Stimulated activated CD4-positive, alpha-beta T cell treated with anti-CD3 and anti-CD28 coated beads, Interleukin-2, amount 100 ng/mL, for 24 hours (primary cell): ENCODE measurements at places on chromosomes 1 and 21.

- peak; percentile 24 for DNase-seq
These were observed 24.3 kb downstream of the EBNA1BP2 start for GRCh38 chr1:43147625-43148327.

- no peak for DNase-seq
These were observed 44.9 kb upstream of the FOXD3 start for GRCh38 chr1:63277195-63278192.

DNA sequence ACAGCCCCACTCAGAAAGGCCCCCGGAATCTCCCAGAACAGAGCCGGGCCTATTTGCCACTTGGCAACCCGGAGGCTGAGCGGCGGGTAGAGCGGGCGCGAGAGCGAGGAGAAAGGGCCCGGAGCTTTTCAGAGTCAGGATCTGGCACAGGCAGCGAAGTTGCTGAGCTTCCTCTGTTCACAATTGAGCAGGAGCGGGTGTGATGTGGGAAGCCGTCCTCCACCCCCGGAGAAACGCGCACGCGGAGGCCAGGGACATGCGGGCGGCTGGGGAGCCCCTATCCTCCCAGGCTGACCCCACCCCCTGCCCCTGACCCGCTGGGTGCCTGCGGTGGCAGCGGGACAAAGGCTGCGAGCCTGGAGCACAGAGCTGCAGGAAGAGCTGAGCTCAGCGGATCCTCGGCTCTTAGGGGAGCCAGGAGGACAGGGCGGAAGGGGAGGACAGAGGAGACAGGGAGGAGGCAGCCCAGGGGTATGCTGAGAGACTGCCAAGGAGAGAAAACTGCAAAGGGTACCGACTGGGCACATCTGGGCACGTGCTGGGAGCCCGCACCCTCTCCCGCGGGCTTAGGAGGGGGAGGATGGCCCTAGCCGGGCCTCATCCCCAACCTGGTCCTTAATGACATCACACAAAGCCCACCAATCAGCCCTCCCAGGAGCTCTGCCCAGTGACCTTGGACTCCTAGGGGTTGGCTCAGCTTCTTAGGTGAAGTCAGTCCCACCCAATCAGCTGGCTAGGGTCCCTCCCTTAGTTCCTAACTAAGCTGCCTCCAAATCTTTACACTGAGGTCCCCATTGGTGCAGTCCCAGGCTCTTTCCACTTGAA lies 9.3 kb downstream of the KIF21B start:
- no peak for DNase-seq

DNA sequence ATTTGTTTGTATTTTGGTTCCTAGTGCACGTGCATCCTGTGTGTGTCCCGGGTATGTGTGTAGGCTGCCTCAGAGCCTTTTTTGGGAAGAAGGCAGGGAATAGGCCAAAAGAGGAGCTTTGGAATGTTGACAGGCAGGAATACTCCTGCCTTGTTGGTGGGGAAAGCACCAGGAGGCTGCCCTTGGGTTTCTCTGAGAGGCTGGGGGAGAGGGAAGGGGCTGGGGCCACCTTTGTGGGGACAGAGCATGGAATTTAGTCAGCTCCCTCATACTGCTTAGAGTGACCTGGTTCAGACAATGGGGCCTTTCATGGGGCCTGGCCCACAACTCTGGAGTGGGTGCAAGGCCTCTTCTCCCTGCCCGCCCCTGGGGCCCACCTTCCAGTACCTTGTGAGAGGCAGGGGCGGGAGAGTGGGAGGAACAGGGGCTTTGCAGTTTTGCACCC lies 31.3 kb downstream of the ACOT11 start:
- DNase-seq, result no peak

GRCh38 chr1:29875557-29876028 lies 639.3 kb downstream of the PTPRU start:
- no peak for DNase-seq

DNA sequence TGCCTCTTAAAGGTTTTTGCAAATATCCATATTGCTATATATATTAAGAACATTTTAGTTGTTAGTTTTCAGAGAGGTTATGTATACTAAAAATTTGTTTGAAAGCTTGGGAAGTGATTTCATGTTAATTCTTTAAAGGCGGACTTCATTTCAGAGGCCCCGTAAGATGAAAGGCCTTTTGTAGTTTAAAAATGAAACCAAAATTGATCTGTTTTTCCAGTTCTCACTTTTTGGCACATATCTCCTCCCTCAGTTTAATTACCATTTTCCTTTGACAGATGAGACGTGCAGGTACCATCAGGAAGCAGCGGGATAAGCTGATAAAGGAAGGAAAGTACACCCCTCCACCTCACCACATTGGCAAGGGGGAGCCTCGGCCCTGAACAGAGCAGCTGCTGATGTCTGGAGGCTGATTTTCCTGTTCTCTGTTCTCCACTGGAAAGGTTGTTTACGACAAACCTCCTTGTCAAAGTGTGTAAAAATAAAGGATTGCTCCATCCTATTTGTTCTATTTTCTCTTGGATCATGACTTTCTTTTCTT lies 8.0 kb downstream of the NDUFS5 start:
- no peak for DNase-seq

- no peak for DNase-seq
These were observed 84.7 kb downstream of the PHTF1 start for GRCh38 chr1:113674591-113674990.

- DNase-seq, result peak; percentile 74
These were observed 712 bp upstream of the LAMB3 start for GRCh38 chr1:209652873-209653401.

- no peak for DNase-seq
These were observed 25.3 kb upstream of the ITLN1 start for GRCh38 chr1:160910170-160910750.

DNA sequence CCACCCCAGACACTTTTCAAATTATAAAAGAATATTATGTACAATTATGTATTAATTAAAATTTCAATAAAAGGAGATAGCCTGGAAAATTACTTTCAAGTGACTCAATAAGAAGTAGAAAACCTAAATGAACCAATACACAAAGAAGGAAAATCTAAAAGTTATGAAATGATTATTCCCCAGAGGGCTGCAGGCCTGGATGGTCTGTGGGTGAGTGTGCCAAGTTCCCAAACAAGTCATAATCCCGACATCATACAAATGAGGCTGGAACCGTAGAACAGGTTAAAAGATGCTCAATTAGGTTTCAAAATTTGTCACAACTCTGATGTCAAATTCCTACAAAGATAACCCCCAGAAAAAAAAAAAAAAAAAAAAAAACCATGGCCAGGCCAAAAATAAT lies 12.7 kb downstream of the SPATC1L start:
- no peak for DNase-seq

DNA sequence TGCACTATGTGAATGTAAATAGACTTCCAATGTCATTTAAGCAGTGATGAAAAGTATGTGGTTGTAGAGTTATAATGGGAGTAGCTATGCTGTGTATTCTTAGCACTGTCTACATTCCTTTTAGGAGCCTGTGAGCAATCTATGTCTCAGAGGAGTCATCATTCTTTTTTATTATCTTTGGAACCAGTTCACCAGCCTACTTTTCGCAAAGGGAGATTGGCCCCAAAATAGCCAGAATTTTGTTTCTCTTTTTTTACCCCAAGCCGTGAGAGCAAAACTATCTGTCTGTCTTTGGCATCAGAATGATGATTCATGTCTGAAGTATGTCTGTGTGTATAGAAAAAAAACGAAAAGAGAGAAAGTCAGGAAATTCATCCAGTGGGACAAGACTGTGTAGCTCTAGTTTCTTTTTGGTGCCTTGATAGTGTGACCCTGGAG lies 44.2 kb downstream of the OSBPL9 start:
- no peak for DNase-seq

- no peak for DNase-seq
These were observed 30.4 kb downstream of the B3GALNT2 start for GRCh38 chr1:235473806-235474205.

DNA sequence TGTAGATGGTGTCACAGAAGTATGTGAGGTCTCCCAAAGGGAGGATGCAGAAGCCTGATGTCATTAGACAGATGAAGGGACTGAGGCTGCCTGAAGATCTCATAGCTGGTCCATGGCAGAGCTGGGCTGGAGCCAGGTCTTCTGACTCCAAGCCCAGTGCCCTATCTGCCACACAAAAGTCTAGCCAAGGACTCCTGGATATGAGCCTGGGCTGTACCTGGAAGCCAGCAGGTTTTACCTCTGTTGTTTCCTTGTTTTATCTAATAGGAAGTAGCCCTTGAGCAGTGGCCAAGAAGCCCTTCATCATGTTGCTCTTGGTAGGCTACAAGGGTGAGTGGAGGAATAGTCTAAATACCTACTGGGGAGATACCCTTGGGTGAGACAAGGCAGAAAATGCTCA lies 74.4 kb upstream of the SLC44A3 start:
- DNase-seq, result no peak

DNA sequence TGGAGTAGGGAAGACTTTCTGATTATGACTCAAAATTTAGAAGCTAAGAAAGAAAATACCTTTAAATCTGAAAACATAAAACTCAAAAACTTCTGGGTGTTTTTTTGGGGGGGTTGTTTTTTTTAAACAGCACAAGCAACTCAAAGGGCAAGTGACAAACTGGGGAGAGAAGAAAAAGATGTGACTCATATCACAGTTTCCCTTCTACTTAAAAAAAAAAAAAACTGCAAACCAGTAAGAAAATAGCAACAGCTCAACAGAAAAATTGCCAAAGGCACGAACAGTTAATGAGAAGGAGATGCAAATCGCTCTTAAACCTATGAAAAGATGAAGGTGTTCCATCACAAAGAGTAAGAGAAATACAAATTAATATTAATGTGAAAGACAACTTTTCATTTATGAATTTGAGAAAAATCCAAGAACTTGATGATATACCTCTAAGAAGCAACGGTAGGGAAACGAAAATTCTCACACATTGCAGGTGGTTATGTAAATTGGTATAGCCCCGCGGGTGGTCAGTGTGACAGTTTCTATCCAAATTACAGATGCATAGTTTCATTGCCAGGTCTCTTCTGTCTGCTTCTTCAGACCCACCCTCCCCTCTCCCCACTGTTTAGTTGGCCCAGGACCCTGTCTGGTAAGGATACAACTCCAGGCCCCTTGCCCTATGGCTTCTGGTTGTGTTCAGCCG lies 9.0 kb downstream of the IFNAR2 start:
- DNase-seq, result no peak

DNA sequence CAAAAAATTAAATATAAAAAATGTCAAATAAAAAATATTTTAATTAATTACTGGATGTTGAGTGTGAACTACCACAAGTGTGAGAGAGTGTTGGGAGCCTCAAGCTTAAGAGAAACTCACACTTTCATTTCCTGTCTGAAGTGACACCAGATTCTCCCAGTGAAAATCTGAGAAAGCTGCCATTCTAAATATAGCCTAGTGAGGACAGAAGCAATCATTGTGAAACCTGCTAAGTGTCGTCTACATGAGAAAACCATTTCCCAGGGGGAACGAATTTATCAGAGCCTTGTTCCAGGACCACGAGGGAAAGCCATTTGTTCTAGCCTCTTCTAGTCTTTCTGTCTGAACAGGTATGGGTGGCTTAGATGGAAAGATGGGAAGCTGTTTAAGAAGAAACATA lies 329.3 kb upstream of the PRMT6 start:
- no peak for DNase-seq

DNA sequence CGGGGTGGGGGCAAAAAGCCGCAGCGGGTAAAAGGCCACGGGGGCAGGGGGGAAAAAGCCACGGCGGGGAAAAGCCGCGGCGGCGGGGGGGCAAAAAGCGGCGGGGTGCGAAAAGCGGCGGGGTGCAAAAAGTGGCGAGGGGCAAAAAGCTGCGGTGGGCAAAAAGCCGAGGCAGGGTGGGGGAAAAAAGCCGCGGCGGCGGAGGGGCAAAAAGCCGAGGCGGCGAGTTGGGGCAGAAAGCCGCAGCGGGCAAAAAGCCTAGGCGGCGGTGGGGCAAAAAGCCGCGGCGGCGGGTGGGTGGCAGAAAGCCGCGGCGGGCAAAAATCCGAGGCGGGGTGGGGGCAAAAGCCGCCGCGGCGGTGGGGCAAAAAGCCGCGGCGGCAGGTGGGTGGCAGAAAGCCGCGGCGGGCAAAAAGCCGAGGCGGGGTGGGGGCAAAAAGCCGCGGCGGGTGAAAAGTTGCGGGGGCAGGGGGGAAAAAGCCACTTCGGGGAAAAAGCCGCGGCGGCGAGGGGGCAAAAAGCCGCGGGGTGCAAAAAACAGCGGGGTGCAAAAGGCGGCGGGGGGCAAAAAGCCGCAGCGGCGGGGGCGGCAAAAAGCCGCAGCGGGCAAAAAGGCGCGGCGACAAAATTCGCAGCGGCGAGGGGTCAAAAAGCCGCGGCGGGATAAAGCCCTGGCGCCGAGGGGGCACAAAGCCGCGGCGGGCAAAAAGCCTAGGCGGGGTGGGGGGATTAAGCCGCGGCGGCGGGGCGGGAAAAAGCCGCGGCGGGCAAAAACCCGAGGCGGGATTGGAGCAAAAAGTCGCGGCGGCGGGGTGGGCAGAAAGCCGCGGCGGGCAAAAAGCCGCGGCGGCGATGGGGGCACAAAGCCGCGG lies 3901.2 kb downstream of the SRGAP2C start:
- no peak for DNase-seq

- no peak for DNase-seq
These were observed 24.7 kb downstream of the TRPM2 start for GRCh38 chr21:44377922-44378645.

DNA sequence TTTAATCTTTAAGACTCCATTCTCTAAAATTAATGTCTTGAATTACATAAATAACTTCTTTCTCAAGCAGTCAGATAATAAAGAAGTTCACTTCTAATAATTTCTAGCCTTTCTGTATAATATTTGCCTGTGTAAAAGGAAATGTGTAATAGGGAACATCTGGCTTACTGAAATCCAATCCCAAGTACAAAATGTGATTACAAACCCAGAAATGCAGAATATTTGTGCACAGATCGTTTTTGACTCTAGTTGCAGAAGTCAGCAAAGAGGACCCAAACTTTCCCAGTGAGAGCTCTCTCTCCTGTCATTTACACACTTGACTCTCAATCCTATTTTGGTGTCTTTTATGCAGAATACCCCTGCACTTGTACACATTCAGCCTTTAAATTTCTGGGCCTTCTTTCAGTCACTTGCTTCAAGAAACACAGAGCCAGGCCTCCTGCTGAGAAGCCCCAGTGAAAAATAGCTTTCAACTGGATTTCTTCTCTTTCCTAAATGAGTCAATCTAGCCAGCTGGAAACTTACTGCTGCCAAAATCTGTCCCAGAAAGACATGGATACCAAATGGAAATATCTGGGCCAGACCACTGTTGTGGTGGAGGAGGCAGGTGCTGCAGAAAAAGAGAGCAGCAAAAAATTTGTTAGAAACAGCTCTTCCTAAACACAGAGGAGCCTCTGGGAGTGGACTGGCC lies 68.5 kb upstream of the ADAM30 start:
- no peak for DNase-seq

- DNase-seq, result no peak
These were observed 15.1 kb downstream of the ERRFI1 start for GRCh38 chr1:8011016-8011415.

GRCh38 chr1:175976865-175977642 lies 230.0 kb downstream of the COP1 start:
- DNase-seq, result no peak

DNA sequence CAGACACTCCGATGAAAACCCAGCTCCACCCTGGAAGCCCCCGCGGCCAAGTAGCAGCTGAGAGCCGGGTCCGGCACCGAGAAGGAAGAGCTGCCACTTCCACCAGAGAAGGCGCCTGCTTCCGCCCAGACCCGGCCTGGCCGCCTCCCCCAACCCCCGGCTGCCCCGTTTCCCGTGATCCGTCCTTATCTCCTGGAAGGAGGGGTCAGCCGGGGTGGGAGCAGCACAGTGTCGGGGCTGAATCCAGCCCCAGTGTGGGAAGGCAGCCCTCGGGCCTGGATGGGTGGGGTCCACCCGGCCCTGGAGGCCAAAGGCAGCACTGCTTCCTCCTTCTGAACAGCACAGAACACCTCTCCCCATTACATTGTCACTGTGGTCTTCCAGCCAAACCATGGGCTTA lies 69.4 kb downstream of the MEGF6 start:
- no peak for DNase-seq
